ENCODE measurements at places on chromosomes 1 and 21.

DNA sequence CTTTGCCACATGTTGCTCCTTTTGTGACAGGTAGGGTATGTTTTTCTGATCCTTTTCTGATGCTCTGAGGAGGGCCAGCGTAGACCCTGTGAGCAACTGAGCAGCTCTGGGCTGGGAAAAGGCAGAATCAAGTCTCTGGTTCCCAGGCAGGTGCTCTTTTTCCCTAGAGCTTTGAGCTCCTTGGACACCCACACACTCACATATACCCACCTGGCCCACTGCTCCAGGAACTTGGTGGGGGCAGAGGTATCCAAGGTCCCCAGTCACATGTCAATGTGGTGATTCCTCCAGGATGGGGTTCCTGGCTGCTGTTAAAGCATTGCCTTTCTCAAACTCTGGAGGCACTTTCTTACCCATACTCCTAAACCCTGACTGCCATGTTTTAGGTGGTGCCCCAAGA, 5.4 kb downstream of the CD2 start:
- no peak for DNase-seq

DNA sequence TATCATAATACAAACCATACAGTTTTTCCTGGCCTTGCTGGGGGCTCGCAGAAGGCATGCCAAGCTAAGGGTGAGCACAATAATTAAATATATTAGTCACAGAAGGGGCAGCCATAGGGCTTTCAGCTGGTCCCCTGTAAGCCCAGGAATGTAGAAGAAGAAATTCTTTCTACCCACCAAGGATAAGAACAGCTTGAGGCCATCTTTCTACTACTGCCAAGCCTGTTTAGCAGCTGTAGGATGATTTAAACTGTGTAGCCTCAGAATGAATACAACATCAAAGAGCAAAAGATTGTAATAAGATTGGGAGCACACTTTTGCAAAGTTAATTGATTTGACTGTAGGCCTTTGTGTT, 171.5 kb downstream of the LRRC7 start:
- no peak for DNase-seq

DNA sequence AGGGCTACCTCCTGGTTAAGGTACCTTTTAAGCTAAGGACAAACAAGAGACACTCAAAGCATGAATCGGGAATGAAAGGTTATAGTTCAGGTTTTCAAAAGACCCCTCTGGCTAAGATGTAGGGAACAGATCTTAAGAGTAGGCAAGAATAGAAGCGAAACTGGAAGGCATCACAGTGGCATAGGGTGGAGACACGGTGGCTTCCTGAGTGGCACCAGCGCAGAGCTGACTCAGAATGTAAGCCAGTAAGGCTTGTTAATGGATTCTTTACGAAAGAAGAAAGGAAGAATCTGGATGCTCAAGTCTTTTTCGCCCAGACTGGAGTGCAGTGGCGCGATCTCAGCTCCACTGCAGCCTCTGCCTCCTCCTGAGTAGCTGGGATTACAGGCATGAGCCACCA, 21.2 kb downstream of the PADI6 start:
- no peak for DNase-seq

GRCh38 chr1:232519186-232519585, 110.7 kb downstream of the SIPA1L2 start:
- DNase-seq, result no peak

DNA sequence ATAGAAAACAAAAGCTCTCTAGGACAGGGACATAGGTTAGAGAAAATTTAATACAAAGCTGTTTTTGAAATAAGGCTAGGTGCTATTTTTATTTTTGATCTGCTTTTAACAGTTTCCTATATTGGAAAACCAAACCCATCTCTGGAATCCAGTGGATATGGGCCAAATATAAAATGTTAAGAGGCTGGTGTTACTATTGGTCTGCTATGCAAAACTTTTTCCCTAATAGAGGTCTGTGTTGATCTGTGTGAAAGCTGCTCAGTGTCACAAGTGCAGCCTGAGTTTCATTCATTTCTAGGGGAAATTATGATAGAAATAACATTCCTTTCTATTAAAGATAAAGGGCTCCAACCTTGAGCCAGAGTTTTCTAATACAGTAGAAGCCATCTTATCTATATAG, 116.4 kb downstream of the OLFML2B start:
- no peak for DNase-seq

- DNase-seq, result no peak
These were observed 286.9 kb downstream of the KIF26B start for GRCh38 chr1:245441689-245442088.

DNA sequence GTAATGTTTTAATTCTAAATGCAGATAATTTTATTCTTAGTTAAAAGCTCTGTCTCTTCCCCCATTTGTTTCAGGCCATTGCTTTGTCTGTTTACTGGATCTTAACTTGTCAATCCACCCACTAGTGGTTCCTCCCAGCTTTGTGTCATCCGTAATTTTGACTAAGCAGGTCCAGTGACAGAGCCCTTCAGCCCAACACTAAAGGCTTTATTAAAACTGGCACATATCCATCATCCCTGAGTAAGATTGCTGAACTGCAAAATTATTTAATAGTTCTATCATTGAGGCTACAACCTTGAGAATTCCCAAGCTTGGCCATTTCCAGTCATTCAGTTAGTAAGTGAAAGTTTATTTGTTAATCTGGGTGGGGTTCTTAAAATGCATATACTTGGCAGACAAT, 96.7 kb downstream of the NGF start:
- DNase-seq, result no peak

DNA sequence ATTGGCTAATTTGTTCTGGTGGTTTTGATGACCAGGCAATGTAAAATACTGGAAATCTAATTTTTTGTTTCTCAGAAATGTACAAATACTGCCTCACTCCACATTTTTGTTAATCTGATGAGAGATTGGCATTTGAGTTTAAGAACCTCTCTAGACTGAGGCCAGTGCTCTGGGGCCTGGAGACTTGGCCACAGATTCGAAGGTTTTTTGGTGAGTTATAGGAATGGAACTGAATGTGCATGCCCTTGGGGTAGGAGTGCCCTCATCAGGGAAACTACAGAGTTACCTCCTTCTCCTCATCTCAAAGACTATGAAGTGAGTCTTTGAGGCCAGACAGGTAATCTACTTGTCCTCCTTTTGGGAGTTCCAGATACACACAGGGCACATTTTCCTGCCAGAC, 347.9 kb downstream of the LTN1 start:
- DNase-seq, result no peak

GRCh38 chr21:29238053-29238966, 60.4 kb upstream of the BACH1 start:
- DNase-seq, result no peak

- DNase-seq, result no peak
These were observed 332.0 kb upstream of the VAMP3 start for GRCh38 chr1:7438921-7439655.

GRCh38 chr1:155999964-156000363, 20.8 kb downstream of the SSR2 start:
- DNase-seq, result no peak

- no peak for DNase-seq
These were observed 24.8 kb downstream of the LYPD8 start for GRCh38 chr1:248730507-248731335.
